ENCODE measurements at places on chromosomes 6 and 20.

- no peak for DNase-seq
Observed at GRCh38 chr6:141540207-141540606, 592.5 kb upstream of the GJE1 start.

GRCh38 chr6:169975286-169975685 is 223.9 kb downstream of the ERMARD start:
- no peak for DNase-seq

DNA sequence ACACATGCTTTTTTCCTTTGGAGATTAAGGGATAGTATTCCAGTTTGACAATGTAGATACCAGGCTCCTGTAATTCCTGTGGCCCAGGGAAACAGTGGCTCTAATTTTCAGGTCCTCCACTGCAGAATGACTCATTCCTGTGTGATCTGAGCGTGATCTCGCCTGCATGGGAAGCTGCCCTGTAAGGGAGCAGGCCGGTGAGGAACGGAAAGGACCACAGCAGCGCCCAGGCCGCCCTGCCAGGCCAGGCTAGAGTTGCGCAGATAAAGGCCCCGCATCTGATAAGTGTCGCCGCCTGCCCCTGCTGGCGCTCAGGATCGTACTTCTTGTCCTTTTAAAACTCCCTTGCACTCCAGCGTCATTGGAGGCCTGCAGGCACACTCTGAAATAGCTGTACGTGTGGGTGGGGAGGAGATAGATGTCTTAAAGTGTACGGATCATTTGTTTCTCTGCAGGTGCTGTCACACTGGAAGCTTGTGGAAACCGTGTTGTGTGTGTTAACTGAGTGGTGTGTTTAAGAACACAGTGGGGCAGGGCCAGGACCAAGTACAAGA is 60.7 kb downstream of the SYNJ2 start:
- DNase-seq = no peak

DNA sequence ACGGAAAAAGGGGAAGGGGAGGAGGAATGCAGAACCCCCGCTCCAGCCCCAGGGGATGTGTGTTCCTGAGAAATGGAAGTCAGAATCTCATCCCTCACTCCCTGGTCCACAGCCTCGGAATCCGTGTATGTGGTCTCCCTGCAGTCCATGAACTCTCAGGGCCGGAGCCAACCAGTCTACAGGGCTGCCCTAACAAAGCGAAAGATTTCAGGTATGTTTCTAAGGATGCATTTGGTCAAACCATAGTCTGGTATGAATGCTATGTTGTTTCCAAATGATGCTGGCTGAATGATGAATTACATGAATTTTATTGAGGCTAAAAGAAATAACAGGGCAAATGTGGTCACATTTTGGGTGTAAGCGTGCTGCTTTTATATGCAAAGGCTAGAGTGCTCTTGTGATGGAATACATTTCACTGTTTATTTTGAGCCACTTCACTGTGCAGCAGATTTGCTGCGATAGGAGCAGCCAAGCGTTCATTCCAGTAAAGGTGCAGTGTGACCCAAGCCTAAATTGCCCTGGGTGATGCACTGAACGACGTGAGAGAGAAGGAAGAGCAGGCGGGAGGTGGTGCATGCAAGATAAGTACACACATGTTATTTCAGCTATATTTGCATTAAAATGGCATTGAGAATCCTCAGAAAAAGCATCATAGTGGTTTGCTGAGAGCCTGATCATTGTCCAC is 52.4 kb downstream of the FNDC1 start:
- no peak for DNase-seq

DNA sequence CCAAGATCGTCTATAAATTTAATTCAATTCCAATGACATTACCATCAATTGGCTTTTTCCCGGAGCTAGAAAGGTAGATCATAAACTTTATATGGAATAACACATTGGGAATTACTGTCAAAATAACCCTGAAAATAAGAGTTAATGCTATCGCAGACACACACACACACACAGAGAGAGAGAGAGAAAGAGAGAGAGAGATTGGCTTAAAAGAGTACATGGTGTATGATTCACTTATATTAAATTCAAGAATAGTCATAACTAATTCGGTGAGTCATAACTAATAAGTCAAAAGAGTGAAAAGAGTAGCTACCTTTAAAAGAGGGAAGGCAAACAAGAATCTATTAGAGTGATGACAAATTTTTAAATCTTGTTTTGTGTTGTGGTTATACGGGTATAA is 425.5 kb downstream of the TBC1D32 start:
- no peak for DNase-seq

DNA sequence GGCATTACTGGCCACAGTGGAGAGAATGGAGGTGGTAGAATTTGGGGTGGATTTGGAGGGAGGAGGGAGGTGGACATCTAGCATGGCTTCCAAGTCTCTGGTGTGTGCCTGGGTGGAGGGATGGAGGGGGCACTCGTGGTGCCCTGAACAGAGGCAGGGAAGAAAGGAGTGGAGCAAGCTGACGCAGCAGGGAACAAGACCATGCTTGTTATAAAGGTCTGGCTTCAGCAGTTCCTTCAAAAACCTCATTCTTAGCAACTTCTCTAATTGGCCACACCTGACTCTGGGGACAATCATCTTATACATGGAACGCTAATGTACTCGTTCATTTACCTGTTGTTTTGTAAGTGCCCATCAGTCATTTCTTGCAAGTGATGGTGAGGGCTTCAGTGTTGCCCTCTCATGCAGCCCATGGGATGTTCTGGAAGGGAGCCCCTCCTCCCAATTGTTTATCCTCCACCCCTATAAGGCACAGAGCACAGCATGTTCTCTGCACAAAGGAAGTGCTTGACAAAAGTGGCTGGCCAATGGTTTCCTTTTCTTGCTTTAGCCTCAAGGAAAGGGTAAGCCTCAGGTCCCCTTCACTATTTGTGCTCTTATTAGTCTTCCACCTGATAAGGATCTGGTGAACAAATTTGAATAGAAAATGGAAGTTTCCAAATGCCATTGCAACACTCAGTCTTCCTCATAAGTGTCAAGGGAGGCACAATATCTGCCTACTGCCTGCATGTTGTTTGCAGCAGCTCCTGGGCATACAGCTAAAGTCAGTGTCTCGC is 39.3 kb downstream of the GFOD1 start:
- no peak for DNase-seq

DNA sequence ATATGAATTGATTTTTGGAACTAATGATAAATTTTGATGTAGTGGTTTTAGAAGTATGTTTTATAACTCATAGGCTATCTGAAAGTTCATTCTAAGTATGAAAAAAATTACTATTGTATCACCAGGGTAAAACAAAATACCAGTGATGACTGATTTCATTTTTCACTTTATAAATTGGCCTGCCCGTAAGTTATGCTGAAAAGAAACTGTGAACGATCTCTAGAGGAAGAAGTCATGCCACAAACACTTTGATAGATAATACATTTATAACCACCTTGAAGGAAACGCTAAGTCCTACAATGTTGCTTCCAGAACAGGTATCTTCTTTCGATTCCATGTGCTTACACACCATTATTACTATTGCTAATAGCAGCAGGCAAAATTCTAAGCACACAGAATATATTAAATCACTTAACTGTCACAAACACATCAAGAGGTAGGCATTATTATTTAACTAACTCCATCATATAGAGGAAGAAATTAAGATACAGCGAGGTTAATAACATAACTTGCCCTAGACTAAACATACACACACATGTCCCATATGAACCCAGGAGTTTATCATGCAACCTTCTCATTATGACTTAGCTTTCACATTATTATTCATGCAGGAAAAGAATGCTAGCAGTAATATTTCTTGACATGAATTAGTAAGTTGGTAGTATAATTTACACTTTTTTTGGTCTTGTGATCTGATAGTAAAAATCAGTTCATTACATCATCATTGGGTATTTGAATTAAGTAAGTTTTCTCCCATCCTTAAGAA is 44.7 kb downstream of the RGS17 start:
- DNase-seq = no peak

GRCh38 chr6:12866422-12867029 is 150.0 kb downstream of the PHACTR1 start:
- no peak for DNase-seq

DNA sequence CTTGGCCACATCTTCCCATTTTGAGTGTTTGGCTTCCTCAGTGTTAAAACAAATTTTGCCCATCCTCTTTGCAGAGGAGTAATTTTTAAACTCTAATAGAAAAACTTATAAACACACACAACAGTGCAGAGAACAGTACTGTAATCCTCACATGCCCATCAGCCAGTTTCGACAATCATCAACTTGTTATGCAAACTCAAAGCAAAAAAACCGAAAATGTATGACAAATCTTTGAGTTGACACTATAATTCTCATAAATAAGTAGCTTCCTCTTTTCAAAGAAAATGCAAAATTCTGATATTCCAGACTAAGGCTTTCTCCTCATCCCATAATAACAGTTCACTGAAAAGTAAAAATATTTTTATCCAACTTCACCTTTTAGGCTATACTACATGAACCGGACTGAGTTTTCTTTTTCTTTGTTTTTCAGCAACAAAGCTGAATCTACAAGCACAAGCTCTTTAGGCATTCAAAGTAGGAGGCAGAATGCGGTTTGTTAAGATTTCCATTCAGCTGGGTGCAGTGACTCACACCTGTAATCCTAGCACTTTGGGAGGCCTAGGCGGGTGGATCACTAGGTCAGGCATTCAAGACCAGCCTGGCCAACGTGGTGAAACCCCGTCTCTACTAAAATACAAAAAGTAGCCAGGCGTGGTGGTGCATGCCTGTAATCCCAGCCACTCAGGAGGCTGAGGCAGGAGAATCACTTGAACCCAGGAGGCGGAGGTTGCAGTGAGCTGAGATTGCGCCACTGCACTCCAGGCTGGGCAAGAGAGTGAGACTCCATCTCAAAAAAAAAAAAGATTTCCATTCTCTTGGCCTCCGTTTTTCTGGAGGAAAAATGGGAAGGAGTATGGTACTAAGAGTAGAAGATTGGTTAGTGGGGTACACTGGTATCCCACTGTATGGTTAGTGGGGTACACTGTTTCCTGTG is 74.8 kb downstream of the GCNT2 start:
- DNase-seq = no peak

GRCh38 chr6:120608826-120609225 is 725.5 kb downstream of the TBC1D32 start:
- no peak for DNase-seq

GRCh38 chr6:158029668-158030230 is 48.1 kb downstream of the SYNJ2 start:
- DNase-seq = no peak

DNA sequence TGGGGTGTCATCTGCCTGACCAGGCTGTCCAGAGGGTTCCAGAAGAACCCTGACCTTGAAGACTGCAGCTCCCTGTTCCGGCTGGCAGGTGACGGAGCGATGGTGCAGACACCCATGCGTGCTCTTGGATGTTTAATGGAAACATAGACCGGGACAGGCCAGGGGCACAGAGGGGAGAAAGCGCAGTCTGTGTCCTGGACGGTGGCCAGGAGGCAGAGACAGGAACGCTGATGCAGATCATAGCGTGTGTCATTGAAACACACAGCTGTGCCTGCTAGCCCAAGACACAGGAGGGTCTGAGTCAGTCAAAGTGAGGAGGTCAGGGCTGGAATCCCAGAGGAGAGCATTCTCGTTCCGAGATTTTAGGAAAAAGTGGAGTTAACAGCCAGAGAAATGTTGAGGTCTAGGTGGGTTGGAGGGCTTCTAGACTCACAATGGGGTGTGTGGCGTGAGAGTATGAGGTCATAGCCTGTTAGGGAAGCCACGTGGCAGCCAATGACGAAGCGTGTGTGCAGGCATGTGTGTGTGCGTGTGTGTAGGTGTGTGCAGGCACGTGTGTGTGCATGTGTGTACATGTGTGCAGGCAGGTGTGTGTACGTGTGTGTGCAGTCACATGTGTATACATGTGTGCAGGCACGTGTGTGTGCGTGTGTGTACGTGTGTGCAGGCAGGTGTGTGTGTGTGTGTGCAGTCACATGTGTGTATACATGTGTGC is 167.0 kb downstream of the ERMARD start:
- no peak for DNase-seq

DNA sequence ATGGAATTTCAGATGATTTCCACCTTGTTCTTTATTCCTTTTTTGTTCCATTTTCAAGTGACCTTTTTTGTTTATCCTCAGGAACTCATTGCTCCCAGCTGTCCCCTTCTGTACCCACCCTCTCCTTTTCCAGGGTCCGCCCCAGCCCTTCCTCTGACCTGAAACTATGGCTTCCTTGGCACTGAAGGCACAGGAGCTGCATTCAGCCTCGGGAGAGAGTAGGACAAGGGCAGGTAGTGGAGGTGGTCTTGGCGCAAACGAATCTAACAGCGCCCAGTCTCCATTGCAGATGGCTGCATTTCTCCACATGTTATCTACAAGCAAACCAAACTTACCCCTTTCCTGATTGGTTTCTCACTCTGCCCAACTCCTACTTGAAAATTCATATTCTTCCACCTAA is 8.8 kb upstream of the ULBP2 start:
- DNase-seq = no peak
